ENCODE measurements at places on chromosomes 2 and 18.

DNA sequence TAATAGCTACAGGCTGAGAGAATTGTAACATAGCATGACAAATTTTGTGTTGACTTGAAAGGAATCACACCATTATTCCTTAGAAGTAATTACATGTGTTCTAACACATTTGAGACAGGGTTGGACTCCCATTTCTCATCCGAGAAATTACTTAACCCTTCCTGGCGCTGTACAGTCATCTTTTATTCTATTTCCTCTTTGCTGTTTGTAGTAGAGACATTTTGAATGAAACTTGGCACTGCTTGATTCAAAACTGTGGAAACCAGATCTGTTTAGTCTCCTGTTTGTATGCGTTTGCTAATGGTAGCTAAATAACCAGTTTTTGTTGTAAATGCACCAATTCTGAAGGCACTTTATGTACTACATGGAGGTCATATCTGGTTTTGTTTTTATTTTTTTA, 231.9 kb downstream of the ALPK2 start:
- no peak for DNase-seq

DNA sequence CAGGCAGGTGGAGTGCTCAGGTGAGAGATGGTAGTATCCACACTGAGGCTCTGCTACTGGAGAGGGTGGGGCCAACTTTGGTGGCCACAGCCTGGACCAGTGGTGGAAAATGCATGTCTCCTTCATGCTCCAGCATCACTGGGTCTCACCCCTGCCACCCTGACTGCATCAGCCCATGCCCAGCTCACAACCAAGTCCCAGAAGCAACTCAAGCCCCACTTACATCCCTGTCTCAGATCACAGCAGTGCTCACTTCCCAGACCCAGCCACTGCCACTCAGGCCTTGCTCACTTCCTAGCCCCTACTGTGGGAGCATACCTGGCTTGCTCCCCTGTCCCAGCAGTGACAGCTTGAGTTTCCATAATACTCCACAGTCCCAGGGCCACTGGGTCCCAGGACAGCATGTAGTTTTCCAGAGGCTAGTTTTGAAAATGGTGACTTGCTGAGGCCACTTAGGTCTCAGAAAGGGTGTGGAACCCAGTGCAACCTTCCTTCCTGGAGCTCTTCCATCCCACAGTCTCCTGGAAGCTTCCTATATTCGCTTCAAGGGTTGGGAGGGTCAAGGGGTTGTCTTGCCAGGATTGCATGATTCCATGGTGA, 58.8 kb downstream of the GPC1 start:
- DNase-seq: no peak

- DNase-seq: no peak
These were observed 159.8 kb downstream of the PKP4 start for GRCh38 chr2:158616480-158617000.

DNA sequence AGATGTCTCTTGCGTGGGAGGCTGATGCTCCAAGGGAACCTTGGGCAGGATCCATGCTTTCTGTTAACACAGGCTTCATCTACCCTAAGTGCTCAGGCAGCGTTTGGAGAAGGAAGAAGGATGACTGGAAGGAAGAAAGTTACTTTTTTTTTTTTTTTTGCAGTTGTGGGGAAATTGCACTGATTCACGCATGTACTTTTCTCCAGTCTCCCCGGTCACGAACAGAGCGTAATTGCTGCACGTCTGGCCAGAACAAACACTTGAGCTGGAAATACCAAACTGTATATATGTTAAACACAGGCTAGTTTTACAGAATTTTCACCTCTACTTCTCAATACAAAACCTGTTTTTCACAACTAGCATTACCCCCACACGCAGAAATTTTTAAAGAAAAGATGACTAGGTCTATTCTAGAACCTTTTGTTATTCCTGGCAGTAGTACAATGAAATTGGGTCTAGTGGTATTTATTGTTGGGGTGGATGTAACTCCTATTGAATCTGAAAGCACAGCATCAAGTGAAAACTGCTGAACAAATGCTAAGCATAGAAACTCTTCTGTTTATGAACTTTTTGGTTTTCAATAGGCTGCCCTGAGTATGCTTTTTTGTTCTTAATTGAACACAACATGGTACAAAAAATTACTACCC, 9.3 kb upstream of the SCYGR5 start:
- no peak for DNase-seq

DNA sequence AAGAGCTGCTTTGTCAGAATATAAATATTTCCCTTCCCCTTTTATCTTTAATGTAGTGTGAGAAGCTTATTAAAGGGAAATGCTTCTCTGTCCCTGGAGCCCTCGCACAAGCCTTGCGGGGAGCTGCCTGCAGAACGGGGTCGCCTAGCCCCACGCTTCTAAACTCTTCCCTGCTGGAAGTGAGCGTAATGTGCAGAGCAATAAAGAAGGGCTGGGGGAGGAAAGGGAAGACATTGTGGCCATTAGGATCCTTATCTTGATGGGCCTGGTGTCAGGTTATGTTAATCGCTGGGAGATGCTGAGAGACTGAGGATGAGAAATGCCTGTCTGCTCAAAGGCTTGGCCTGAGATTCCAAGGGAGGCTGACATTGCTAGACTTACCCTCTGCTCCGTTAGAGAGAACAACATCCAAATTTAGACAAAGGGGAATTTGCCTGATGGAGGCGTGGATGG, 18.9 kb upstream of the FZD7 start:
- DNase-seq: no peak

GRCh38 chr2:42246562-42246961, 77.4 kb downstream of the EML4 start:
- no peak for DNase-seq

GRCh38 chr2:216279459-216279858, 92.8 kb downstream of the MARCHF4 start:
- DNase-seq: no peak

Measured in brain pericyte (primary cell).